ENCODE measurements at places on chromosomes 6 and 20.

DNA sequence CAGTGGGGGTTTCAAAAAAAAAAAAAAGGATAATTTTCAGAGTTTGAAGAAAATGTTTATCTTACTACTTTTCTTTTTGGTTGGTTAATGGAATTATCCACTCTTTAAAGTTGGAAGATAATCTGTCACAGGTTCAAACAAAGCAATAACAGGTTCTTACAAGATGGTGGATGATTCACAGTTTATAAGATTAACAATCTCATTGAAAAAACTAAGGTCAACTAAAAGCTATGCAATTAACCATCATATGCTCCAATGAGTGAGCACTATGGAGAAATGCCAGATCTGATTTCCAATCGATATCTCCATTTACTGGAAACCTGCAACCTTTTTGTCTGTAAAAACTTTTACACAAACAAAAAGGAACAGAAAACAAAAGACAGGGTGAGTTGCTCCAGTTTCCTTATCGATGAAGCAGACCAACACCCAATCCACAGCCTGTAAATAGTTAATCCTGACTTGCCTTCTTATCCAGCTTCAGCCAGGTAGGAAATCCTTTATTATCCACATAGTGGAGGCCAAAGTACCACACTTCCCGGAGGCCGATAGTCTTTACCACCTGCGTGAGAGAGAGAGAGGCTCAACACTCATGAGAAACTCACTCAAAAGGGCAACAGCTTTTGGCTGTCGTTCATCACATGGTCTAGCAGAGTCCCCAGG is 32.4 kb downstream of the EZR start:
- DNase-seq, result no peak

DNA sequence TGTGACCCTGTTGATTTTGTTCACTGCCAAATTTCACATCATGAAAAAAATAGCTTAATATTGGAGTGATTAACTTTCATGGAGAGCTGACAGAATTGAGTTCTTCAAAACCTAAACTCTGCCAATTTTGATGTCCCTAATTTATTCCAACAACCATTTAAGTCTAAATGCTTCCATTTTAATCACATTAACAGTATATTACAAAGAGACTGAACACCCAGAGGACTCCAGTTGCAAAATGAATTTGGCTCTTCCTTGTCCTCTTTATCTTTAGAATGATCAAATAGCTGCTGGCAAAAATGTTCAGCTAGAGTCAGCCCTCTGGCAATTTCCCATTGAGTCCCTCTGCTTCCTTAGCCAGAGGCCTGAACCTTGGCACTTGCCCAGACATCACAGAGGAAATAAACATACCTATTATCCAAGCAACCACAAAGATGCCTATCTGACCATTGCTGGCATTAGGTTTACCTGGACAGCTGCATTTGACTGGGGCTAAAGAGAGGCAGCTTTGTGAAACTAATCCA is 299.0 kb upstream of the STXBP5 start:
- no peak for DNase-seq

DNA sequence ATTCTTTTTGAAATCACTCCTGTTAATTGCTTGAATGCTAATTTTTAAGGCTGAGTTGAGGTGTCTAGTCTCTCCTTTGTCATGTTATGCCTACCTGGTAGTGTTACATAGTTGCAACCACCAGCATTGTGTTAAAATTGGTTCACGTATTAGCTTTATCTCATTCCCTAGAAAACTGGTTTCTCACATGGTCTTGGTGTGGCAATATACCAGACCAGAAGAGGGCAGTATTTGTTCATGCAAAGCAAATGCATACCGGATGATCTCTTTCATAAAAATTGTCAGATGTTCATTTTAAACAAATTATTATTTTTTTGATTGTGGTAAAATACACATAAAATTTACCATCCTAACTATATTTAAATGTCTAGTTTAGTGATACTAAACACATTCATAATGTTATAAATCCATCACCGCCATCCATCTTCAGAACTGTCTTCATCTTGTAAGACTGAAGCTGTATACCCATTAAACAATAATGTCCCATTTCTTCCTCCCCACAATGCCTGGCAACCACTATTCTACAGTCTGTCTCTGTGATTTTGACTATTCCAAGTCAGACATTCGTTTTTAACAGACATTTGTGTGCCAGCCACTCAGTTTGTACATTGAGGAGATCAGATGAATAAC is 92.8 kb downstream of the ATRN start:
- DNase-seq, result no peak

GRCh38 chr6:166655251-166655650 is 28.2 kb upstream of the RPS6KA2 start:
- DNase-seq, result no peak

DNA sequence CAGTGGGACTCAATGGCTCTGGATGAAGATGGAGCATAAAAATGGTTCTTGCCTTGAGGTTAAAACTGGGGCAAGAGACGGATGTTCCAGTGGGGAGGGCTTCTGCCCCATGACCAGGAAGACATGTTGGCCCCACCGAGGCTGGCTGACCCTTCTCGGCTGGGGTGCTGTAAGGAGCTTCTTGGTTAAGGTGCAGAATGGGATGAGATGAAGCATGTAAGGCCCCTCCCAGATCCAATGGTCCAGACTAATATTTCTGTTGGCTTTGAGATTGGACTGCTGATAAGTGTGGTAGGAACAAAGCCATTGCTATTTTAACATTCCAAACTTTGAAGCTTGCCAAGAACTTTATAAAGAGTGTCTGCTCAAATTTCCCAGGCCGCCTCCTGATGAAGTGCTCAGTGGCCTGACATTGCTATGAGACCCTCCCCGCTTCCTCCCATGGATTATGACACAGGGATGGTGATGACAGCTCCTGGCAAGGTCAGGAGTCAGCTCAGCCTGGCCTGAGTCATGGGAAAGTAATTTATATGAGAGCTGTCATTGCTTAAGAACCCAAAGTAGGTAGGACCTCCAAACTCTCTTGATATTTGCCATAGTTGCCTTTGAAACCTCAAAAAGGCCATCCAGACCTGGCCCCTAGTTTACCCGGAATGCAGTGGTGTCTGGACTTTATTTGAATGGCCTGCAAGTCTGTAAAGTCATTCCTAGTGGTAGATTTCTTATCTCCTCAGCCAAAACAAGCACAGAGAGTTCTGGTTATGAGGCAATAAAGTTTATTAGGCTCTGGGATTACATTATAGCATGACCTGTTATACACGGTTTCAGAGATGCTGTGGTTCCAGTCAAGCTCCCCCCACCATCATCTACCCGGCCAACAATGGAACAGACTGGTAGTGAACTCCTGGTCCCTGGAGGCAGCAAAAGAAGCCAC is 55.2 kb downstream of the TGM2 start:
- DNase-seq, result no peak

- DNase-seq, result no peak
Observed at GRCh38 chr6:116034327-116034726, 26.4 kb downstream of the FRK start.

- no peak for DNase-seq
Observed at GRCh38 chr20:12311094-12311865, 393.6 kb downstream of the BTBD3 start.

DNA sequence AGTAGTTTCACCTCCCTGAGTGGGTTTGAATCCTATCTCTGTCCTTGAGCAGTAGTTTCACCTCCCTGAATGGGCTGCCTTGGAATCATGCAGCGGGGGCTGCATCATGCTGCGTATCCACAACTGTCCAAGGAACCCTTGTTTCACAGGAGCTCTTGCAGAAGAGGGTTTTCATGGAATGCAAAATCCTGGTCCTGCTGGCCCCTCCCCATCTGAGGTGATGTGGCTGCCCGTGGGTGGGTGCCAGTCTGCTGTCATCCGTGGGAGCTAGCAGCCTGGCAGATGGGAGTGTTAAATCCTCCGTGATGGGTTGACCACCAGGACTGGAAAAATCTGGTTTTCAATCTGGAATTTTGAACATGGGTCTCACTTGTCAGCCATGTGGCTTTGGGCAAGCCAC is 21.7 kb downstream of the ZBP1 start:
- DNase-seq, result no peak

DNA sequence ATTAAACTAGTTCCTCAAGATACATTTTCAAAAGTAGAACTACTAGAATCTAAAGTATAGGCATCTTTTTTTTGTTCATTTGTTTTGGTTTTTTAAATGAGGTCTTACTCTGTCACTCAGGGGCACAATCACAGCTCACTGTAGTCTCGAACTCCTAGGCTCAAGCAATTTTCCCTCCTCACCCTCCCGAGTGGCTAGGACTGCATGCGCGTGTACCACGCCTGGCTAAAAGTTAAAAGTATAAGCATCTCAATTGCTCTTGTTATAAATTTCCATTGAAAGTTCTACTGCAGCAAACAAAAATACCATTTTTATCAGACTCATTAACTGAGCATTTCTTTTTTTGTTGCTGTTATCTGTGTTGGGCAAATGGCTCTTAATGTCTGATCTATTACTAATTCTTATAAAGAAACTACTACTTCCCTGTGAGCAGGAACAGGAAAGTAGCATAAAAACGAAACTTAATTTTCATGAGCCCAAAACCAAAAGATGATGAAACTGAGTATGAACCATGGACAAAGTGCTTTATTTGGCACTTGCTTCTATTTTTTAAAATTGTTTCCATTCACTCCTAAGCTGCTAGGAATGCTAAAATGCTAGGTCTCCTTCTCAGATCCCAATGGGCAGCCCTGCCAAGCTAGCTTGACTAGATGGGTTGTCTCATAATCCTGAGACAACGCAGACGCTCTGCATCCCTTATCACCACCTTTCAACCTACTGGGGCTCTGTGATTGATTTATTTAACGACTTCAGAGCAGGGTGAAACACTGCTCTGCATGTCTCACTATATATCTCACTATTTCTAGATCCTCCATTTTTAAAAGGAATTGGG is 36.9 kb downstream of the TRPC4AP start:
- DNase-seq, result no peak

DNA sequence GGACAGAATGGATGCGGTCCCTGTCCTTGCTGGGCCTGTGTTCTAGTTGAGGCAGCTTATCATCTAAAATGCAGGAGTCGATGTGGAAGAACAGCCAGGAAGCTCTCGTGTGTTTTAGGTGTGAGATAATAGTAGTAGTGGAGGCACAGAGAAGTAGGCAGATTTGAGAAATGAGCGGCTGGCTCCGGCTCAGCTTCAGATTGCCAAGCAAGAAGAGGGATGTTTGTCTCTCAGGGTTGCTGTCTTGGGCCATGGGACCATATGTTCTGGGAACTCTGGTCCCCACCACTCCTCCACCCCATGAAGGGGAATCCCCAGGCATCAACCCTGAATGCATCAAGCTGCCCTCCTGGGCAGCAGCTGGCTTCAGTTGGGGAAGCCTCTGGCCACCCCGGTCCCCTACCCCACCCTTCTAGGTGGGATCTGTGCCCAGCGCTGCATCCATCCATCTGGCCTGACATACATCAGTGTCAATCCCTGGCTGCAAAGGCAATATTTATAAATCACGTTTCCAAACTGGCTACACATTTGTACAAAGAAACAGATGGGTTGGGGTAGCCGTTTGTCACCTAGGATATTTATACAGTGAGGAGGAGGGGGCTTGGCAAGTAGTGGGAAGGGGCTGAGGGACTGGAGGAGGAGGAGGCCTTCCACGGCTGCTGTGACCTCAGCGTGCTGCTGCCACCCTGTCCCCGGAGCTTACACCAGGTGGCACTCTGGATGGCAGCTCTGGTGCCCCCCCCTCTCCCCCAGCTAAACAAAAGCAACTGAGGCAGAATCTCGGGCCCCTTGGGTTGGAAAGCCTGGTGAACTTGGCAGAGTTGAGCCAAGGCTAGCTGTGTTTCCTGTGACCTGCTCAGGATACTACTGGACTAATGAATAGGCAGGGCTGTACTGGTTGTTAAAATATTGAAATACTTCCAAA is 64.4 kb downstream of the CD40 start:
- DNase-seq, result no peak

DNA sequence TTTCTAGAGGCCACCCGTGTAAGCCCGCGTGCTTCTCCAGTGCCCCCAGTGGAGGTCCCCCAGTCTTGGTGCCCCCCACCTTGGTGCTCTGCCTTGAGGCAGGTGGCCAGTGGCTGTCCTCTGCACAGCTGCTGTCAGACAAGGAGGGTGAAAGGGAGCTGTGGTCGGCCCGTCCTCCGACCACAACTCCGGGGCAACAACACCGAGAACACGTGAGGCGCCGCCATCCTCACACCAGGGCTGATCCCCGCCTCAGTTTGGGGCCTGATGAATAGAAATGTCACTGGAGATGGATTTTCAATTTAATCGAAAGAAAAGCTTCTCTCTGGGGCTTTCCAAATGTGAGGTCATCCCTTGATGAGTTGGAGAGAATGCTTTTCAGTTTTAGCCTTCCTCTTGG is 304.6 kb downstream of the CDH4 start:
- no peak for DNase-seq

GRCh38 chr6:167341665-167342655 is 17.1 kb downstream of the TTLL2 start:
- no peak for DNase-seq

DNA sequence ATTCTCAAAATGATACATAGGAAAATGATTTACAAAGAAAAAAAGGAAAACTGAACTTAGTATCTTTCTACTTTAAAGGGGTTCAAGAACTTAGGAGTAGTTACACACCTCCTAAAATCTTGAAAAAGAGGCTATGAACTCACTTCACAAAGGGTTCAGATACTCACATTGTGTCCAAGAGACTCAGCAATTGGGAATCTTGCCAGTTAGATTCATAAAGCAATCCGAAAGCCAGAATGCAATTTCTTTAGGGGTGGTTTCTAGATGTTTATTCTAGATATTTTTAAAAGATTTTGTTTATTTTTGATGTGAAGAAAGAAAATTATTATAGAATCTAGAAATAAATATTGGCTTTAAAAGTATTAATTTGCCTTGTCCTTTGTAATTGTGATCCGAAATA is 1.7 kb upstream of the MYB start:
- DNase-seq, result no peak

- no peak for DNase-seq
Observed at GRCh38 chr6:54058236-54058635, 53.0 kb upstream of the MLIP start.

GRCh38 chr20:64096535-64096934 is 10.8 kb downstream of the NPBWR2 start:
- DNase-seq, result no peak

DNA sequence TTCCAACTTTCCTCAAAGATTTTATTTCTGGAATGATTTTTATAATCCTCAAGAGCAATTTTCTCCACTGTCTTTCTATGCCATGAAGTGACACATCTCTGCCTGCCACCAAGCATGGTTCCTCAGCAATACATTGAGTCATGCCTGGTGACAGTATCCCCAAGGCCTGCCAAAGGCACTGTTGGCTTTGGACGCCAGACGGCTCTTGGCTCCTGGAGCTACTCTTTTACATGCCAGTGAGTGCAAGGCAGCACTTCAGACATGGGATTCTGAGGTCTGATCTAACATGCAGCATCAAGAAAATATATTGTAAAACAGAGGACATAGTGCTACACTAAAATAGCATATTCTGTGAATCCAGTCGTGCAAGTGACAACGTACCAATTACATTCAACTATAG is 20.1 kb upstream of the PLEKHG1 start:
- no peak for DNase-seq

- no peak for DNase-seq
Observed at GRCh38 chr6:143744551-143745165, 66.9 kb downstream of the PHACTR2 start.

All from CD8-positive, alpha-beta memory T cell (primary cell).